ENCODE measurements at places on chromosomes 2 and 18. TPM values are rescaled to one million over a fixed set of nuclear protein-coding genes. Genes with fewer than 3 reads are reported as not detected.

The C2orf15 gene
- total RNA-seq = 1.5 TPM

The NYAP2 gene
- 0.79 TPM for total RNA-seq

The DAPL1 gene
- total RNA-seq = not detected

The EEF1B2 gene
- total RNA-seq = 356 TPM

The TUBA4B gene
- total RNA-seq = not detected

The TXNL1 gene
- total RNA-seq = 61.7 TPM

The CNGA3 gene
- total RNA-seq = 0.85 TPM

The FAM124B gene
- 13.1 TPM for total RNA-seq

The B4GALT6 gene
- total RNA-seq = 7.5 TPM

The B3GNT7 gene
- total RNA-seq = 1.3 TPM

The CDH19 gene
- total RNA-seq = 18.3 TPM

The LRRTM4 gene
- total RNA-seq = 13.9 TPM

The LOXHD1 gene
- total RNA-seq = 1.2 TPM

The SEPTIN10 gene
- 140 TPM for total RNA-seq

The RIT2 gene
- total RNA-seq = 0.48 TPM

The RAD51AP2 gene
- 0.26 TPM for total RNA-seq

The UGT1A6 gene
- 17.6 TPM for total RNA-seq

The GREB1 gene
- 9.1 TPM for total RNA-seq

The DTNA gene
- total RNA-seq = 31.7 TPM

The TLX2 gene
- 0.63 TPM for total RNA-seq

The CKAP2L gene
- total RNA-seq = 13.5 TPM

All from urinary bladder (tissue), 4 donors.